ENCODE measurements at places on chromosomes 16 and 17.

DNA sequence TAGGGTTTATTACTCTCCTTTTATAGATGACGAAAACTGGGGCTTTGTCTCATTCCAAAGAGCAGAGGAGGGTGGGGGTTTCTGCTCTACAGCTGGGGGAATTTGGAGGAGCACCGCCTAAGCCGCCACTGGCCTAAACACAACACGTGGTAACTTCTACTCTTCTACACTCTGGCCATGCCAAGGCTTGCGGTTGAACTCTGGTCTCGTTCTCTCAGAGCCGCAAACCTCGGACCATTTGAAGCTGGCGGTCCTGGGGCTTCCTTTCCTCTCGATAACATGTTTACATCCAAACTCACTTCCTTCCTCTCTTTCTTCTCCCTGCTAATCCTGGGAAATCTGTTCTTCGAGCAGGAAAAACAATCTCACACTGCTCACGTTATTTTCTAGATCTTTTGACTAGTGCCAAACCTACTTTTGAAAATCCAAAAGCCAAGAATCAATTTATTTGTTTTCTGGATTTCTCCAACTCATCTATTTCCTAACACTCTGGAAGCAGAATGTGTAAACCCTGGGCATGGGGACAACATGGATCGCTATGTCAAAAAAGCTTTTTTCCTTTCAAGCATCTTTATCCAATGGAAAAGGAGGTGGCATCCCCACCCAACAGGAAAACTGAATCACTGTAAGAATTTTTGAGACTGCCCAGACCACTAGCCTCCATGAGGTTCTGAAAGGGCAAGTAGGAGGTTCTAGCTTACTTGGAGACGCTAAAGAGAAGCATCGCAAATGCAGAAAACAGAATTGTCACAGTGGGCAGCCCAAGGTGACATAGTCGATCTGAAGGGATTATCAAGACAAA is 13.6 kb upstream of the EEF2K start:
- peak; percentile 58 for DNase-seq

- DNase-seq, result no peak
Measured at GRCh38 chr17:2380226-2380922, 20.5 kb downstream of the MNT start.

DNA sequence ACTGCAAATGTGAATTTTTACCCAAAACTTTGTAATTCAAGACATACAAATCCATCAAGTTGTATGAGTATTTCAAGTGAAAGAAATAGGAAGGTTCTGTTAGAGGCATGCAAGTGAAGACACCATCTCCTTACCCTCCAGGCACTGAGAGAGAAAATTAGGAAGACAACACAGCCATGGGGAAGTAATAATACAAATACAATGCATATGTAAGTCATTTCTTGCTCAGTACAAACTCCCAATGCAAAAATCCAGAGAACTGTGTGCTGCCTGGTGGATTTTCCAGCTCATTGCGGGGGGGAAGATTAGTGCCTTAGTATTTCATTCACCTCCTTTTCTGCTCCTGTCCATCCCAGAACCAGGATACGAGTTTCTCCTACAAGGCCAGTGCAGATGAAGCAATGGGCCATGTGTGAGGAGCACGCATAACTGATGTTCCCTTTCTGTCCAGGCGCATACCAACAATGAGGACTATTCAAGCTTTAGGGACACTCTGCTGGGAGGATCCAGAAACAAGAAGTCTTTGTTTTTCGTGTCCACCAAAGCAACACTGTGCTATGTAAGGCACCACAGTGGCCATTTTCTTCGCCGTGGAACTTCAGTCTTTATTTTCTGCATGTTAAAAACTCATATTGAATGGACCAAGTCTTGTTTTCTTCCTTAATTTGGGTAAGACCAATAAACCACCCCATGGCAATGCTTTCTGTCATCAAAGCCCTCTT is 143.7 kb upstream of the RCVRN start:
- DNase-seq, result no peak

DNA sequence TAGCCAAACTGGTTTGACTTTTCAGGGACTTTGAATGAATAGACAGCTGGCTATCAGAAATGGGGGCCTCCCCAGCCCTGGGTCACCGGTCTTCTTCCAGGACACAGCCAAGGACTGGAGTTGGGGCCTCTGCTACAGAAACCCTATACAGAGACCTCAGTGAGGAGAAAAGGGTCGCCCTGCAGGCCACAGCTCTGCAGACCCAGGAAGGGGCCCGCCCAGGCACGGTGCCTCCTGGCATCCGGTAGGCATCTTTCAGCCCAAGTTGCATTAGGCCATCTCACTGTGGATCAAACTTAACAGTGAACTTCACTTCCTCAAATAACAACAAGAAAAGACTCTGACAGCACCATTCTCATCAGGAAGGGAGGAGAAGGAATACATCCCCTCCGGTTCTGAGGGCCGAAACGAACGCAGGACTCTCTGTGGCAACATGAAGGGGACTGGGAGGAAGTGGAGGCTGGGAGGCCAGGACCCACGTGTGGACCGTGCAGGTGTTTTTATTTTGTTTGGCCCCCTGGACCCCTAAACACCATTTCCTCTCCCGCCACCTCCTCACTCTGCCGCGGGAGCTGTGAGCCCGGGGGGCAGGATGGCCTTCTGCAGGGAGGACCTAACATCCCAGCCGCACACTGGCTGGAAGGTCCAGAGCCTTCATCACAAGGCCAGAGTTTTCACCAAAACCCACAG is 7.2 kb downstream of the SLC38A10 start:
- no peak for DNase-seq

- no peak for DNase-seq
Measured at GRCh38 chr16:53100889-53101288, 46.1 kb downstream of the CHD9 start.

- DNase-seq, result no peak
Measured at GRCh38 chr17:57523926-57524632, 221.0 kb downstream of the CCDC182 start.

DNA sequence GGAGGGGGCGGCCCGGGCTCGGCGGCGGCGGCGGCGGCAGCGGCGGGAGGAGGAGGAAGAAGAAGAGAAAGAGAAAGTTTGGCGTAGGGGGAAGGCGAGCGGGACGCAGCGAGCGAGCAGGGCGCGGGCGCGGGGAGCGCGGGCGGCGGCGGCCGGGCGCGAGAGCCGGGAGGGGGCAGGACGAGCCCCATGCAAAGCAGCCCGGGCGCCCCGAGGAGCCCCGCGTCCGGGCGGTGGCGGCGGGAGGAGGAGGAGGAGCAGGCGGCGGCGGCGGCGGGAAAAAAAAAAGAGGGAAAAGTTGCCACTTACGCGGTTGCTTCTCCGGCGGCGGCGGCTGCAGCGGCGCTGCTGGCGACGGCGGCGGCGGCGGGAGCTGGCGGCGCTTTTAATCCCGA is 10.3 kb upstream of the ZFHX3 start:
- DNase-seq, result no peak

DNA sequence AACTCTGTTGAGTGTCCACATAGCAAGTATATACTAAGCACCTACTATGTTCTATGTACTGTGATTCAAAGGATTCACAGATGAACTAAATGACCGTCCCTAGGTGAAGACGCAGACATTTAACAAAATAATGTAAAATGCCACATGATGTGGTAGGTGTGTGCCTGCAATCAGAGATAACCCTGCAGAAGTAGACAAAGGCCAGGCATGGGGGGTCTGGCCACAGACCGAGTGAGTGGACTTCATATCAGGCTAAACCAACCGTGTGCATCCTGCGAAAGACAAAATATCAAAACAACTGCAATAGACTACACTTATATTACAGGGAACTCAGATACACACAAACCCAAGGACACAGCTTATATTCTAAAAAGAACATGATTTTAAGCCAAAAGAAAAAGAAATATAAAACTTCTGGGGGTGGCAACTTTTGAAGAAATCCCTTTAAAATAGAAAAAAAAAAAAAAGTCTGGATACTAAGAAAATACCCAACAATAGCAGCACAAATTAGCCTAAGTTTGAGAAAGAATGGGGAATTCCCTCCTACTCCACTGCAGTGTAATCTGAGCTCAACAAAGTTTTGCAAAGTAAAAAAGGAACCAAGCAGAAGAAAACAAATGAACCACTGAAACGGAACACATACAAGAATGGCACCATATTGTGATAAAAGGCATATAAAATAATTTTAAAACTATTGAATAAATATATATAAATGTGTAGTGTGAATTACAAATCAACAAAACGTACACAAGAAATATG is 12.3 kb downstream of the HSDL1 start:
- no peak for DNase-seq

- DNase-seq, result no peak
Measured at GRCh38 chr17:81251709-81252301, 12.7 kb downstream of the NDUFAF8 start.

DNA sequence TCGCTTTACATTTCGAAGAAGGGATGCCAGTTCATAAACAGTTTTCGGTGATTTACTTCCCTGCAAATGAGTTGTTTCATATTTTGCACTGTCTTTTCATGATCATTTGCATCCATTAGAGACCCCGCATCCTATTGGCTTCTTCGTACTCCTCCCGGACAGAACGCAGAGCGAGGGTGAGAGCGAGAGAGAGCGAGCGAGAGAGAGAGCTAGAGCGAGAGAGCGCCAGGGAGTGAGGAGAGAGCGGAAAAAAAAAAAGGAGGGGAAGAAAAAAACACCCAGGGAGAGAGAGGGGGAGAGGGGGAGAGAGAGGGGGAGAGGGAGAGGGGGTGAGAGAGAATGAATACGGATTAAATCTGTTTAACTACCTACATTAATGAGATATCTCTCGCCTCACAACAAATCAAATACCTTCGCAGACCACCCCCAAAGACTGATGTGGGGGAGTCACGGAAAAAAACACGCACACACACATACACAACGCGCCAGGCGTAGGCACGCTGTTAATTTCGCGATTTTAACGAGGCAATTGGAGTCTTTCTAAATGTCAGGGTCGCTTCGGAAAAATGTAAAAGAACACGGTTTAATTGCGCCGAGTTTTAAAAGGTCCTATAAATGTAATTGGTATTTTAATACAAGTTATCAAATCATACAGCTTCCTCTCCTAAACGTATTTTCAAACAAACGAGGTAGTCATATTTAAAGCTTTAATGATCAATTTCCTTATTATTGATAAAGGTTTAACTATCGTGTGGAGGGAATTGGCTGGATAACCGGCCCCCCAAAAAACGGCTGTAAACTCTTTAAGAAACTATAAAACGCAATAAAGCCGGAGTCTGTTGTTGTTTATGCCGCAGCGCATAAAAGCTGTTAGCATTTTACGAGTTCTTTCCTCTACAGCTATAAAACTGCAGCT is at the start of gene HOXB8:
Gene HOXB8 (minus strand): TSS at position 246 of the 916 bp plus-strand sequence. CDS start 588 bp downstream, outside the sequence.
- DNase-seq, result no peak

DNA sequence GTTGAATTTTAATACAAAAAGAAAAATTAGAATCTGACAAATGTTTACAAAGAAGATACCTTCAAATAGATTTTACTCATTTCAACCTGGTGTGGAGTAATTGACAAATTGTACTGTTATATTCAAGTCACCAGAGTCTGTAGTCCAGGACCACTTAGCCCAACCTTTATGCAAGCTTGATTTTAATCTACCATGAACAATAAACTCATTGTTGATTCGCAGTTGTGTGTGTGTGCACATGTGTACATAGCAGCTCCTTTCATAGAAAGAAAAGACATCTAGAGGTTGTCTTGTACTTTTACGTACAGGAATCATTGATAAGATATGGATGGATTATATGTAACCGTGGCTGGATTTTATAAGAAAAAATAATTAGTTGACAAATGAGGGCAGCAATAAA is 20.7 kb upstream of the LRRC37A start:
- DNase-seq, result no peak

GRCh38 chr16:88881007-88881615 is 14.7 kb upstream of the PABPN1L start:
- no peak for DNase-seq

- peak; percentile 38 for DNase-seq
Measured at GRCh38 chr16:106623-107324, 28.7 kb downstream of the MPG start.

GRCh38 chr17:47687748-47688147 is 6.2 kb upstream of the TBKBP1 start:
- DNase-seq, result no peak

DNA sequence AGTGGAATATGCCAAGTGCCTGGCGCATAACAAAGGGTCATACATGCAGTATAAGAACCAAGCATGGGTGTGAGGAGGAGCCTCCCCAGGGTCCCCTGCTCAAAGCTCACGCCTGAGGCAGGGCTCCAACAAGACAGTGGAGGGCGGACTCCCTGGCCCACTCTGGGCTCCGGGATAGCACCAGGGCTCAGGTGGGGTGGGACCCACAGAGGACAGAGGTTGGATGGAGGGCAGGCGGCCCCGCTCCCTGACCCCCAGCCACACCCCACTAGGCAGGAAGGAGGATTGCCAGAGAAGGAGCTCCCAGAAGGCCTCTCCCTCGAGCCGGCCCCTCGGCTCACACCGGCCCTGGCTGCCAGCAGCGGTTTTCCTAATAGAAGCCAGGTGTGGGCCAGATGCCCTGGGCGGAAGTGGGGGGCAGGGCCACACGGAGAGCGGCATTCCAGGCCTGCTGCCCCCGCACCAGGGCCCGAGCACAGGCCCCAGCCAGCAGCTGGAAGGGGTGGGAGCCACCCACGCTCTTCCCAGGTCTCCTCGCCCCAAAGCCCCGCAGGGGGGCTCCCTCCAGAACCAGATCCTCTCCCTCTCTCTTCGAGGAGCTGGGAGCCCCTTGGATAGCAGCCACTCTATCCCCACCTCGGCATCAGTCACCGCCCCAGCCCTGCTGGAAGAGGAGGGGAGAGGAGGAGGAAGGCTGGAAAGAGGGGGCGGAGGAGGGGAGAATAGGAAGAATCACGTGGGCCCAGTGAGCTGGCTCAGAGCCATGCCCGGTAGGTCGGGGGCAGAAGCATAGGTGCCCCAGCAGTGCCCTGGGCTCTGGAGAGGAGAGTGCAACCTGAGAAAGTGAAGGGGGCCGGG is 21.0 kb downstream of the VASN start:
- DNase-seq, result peak; percentile 91

- DNase-seq, result no peak
Measured at GRCh38 chr17:49798182-49798581, 9.7 kb downstream of the KAT7 start.

DNA sequence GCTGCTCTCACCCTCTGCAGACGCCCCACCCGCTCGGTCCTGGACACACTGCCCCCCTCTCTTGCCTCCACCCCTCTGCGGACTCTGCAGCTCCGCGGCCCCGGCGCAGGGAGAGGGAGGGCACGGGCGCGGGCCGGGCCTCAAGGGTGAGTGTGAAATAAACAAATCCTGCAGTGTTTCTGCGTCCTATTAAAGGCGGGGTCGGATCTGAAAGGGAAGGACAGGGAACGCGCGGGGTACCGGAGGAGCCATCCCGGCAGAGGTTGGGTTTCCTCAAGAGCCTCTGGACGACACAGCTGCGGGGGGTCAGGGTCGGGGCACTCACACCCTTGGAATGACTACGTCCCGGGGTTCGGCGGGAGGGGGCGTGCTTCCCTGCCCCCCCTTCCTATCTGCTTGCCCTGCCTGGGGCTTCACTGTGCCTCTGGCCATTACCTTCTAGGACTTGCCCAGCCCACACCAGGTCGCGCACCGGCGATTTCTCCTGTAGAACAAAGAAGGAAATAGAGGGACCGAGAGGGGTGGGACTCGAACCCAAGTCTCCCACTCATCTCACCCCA is 466 bp upstream of the HSF4 start:
- DNase-seq, result no peak

DNA sequence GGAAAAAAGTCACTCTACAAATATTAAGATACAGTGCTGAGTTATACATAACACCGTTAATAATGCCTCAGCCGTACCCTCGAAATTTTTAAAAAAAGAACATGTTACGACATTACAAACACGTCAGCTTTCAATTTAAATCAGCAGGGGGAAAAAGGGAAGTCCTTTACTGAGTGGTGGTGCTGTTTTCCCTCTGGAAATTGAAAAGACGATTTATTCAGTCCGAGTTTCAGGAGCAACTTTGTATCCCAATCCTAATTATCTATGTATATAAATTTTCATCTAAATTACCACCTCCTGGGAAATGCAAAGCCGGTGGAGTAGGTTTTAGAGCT is 1.3 kb downstream of the NETO2 start:
- DNase-seq, result no peak

- no peak for DNase-seq
Measured at GRCh38 chr16:4696905-4697847, 3.8 kb downstream of the NUDT16L1 start.
